ENCODE measurements at places on chromosomes 6 and 20.

DNA sequence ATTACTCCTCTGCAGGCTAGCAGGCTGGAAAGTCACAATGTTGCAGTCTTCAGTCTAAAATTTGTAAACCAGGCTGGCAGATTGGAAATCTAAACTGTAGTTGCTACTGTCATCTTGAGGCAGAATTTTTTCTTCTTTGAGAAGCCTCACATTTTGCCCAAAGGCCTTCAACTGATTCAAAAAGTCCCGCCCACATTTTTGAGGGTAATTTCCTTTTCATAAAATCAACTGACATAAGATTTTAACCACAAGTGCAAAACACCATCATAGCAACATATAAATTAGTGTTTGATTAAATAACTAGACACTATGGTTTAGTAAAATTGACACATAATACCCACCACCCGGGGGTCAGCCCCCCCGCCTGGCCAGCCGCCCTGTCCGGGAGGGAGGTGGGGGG, 28.4 kb downstream of the HLA-C start:
- no peak for DNase-seq

DNA sequence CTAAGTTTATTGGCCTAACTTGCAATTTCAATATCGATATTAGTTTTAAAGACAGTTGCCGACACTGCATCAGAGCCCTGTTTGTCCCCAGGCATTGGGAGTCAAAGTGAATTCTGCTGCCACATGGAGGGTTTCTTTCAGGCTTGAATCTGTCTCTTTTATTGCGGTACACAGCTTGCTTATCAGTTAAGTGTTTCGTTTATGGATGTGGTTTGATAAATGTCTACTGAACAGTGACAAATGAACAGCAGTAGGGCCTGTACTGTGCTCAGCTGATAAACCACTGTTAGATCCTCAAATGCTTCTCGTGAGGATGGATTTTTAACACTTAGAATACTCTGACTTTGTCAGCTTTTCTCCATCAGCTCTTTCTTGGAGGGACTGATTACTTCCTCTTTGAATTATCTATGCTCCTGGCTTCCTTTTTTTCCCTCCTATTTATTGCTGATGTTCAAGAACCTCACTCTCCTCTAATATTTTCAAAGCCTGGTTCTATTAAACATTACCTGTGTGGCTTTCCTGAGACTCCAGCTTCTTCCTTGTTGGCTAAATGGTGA, 240.8 kb downstream of the PLCB1 start:
- no peak for DNase-seq

- no peak for DNase-seq
Measured at GRCh38 chr6:7249946-7250643, 62.9 kb downstream of the SSR1 start.

DNA sequence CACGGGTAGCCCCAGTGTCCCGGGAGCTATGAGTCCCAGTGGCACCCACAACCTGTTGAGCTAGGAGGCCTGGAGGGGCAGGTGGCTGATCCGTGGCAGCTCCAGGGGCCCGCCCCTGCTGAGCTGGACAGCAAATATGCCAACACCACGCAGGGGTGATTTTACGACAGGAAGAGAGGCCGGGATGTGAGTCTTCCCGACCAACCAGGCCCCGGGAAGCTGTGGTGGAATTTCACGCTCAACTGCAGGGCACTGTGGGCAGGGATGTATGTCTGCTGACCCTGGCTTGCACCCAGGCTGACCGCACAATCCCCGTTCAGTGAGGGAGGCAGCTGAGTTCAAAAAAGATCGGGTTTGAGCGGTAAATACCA, 183.9 kb downstream of the ERMARD start:
- DNase-seq = no peak

- no peak for DNase-seq
Measured at GRCh38 chr6:119319694-119320093, 29.9 kb downstream of the MAN1A1 start.

GRCh38 chr6:141677598-141678211, 455.0 kb upstream of the GJE1 start:
- no peak for DNase-seq

GRCh38 chr6:41546866-41547798, 951 bp downstream of the FOXP4 start:
- DNase-seq = peak; percentile 64

GRCh38 chr6:16683641-16684194, 77.5 kb downstream of the ATXN1 start:
- no peak for DNase-seq

DNA sequence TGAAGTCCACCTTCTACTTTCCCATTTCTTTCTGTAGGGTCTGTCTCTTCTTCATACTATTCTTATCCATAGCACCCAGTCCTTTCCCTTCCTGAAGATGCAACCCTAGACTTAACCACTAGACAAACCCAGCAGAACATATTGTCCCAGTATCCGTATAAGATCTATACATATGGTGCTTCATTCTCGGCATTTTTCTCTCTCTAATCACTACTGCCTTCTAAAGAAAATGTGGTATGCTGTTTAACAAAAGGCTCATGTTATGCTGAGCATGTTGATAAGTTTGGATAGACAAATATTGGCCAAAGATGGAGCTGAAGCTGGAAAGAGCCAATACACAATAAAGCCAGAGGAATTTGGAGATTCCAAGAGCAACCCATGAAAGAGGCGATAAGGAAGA, 212.6 kb downstream of the MAFB start:
- DNase-seq = no peak

DNA sequence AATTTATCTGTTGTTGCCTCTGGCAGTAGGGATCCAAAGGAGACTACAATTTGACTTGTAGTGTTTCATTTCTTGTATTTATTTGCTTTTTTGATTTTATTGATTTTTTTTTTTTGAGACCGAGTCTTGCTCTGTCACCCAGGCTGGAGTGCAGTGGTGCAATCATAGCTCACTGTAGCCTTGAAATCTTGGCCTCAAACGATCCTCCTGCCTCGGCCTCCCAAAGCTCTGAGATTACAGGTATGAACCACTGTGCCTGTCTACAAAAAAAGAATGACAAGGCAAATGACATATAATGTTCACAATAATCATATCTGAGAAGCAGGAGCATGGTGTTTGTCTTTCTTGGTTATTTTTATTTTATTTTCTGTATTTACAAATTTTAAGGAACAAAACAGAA, 117.6 kb upstream of the RNF24 start:
- DNase-seq = no peak

DNA sequence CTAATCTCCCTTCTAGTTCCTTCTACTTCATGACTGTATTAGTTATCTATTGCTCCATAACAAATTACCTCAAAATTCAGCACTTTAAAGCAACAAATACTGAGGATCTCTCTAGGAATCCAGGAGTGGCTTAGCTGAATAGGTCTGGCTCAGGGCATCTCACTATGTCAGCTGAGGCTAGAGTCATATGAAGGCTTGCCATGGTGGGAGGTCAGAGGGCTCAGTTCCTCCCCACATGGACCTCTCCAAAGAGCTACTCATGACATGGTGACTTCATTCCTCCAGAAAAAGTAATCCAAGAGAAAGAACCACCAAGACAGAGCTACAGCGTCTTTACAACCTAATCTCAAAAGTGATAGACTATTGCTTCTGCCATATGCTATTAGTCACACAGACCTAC, 70.2 kb upstream of the PRND start:
- no peak for DNase-seq

GRCh38 chr20:45039475-45039820, 61.5 kb downstream of the KCNS1 start:
- no peak for DNase-seq

DNA sequence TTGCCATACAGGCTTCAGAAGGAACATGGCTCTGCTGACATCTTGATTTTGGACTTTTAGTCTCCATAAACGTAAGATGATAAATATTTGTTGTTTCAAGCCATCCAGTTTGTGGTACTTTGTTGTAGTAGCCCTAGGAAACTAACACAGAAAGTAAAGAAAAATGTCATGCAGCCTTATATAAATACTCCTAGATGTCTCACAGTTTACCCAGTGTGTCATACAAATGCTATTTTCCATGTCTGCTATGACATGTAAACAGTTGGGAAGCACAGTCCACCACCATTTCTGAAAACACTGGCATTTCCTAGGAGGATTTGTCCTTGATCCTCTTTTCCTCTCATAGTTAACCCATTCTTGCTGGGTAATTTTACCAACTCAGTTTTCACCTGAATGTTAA, 30.6 kb upstream of the ME1 start:
- DNase-seq = no peak

- DNase-seq = no peak
Measured at GRCh38 chr6:110414669-110415068, 706 bp downstream of the DDO start.

GRCh38 chr6:37172912-37173492, 3.0 kb downstream of the PIM1 start:
- no peak for DNase-seq

DNA sequence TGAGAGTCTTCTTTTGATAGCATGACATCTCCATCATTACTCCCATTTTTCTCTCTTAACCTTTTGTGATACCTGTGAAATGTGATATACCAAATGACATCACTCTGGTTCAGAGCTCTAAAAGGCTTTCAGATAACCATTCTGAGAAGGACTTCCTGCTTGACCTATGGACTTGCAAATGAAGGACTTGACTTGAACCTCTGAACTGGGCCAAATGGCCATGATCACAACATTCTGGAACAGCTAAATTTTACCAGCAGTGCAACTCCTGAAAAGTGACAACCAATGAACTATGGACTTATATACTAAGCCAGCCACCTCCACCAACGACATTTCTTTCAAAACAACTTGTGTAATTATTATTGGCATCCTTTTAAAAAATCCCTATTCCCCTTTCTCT, 1085.8 kb upstream of the CITED2 start:
- no peak for DNase-seq

GRCh38 chr20:44584162-44584561, 1.8 kb downstream of the PKIG start:
- no peak for DNase-seq

DNA sequence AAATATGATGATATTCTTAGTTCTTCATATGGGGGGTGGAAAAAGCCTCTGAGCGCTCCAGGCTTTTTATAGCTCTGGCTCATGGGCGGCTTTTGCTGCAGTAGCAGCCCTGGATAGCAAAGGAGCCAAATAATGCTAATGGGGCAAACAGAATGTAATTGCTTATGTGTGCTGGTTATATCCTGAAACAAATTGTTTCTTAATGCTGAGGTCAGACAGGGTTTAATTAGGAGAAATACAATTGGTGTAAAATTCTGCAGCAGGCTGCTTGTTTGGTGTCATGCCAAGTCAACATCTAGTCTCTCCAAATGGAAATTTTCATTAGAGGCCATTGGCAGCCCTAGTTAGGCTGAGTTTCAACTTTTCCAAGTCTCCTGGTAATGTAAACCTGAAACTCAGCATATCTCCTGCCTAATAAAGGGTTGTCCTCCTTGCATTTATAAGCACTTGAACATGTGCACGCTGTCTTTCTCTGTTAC, 530.1 kb upstream of the NOX3 start:
- no peak for DNase-seq

- DNase-seq = no peak
Measured at GRCh38 chr6:156776470-156776839, 723 bp upstream of the ARID1B start.

DNA sequence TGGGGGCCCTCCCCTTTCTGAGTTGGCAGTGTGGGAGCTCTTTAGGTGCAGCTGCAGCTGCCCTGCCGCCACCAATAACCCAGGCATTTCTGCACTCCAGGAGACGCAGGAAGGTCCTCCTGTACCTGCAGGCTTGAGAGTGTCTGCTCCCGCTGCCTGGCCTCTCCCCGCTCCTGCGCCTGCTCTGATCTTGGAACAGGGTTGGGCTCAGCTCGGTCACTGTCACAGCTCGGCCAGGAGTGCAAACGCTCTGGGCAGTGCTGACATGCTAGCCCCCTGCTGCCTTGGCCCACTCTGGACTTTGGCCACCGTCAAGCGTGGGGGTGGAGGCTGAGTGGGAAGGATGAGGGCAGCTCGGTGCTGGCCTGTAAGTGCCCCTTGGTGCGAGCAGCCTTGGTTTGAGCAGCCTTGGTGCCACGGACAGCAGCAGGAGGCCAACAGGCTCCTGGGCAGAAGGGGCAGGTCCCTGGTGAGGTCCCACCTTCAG, 738.1 kb upstream of the GJE1 start:
- DNase-seq = no peak

GRCh38 chr6:116335612-116336215, 35.0 kb upstream of the DSE start:
- no peak for DNase-seq

GRCh38 chr6:44221291-44221960, 2.0 kb upstream of the SLC29A1 start:
- DNase-seq = peak; percentile 78

DNA sequence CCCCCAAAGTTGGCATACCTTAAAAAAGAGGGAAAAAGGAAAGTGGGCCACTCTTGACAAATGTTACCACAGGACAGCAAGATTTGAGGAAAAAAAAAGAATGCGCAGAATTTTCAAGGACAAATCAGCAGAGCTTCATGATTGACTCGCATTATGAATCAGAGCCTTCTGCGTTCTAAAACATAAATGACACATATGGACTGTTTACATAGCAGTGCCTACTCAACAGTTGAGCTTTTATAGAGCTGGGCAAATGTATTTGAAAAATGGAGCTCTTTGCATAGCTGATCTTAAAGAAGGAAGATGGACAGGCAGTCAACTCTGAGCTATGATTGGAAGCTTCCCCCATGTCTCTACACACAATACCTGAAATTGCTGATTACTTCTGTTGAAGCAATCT, 213.2 kb upstream of the NT5E start:
- DNase-seq = no peak

- DNase-seq = no peak
Measured at GRCh38 chr20:44914924-44915323, 5.1 kb downstream of the PABPC1L start.

- DNase-seq = peak; percentile 46
Measured at GRCh38 chr6:73704260-73704659, 8.3 kb downstream of the CD109 start.

DNA sequence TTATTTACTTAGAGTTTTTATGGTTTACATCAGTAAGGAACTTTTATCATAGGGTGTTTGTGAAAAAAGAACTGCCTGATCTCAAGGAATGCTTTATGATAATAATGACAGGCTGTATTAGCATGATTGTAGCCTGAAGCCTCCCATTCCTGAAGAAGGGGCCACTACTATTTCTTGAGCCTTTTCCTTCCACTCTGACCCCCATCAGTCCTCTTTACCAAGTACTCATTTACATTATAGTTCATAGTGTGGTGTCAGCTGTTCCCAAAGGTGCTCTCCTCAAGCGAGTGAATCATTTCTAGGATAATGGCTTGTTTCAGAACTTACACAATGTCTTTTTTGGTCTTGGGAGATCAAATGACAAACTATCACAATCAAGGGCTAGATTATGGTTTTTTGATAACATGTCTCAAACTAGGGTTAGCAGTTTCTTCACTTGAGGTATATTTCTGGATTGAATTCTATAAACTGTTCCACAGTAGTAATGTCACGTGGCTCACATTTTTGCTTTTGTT, 283.6 kb downstream of the CDKAL1 start:
- no peak for DNase-seq

GRCh38 chr6:132443206-132443605, 41.9 kb upstream of the MOXD1 start:
- no peak for DNase-seq

Measured in activated T-cell treated with anti-CD3 and anti-CD28 coated beads, Interleukin-2, amount 50 U/mL, for 24 hours (primary cell).